ENCODE measurements at places on chromosomes 2 and 18.

DNA sequence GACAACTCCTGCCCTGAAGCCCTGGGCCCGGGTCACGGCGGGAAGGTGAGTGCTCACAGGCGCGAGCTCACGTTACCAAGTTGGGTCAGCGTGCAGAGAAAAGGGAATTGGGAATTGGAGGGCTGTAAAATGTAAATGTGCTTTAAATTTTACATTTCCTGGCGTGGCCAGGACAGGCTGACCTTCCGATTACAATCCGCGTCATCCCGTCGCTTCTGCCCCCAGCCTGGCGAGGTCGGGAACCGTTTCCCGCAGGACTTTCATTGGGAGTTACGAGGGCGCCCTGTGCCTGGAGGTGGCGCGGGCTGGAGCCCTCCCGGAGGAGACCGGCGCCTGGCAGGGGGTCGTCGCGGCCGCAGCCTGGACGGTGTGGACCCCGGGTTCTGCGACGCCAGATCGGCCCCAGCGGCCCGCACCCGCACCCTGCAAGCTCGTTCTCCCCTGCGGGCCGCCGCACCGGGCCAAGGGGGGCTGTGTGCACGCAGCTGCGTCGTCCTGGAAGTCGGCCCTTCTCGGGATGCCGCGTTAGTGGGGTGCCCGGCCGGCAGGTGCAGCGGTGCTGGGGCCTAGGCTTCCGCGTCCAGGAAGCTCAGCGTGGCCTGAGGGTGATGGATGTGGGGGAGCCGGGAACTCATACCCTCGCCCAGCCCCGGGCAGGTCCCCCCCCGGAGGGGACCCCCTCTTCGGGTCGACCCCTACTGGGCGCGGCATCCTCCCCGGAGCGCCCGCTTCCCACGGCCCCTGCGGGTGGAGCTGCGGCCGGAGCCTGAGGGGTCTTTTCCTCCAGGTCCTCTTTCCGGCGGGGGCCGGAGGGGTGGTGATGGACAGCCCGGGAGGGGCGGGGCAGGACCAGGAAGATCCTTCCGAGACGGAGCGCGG lies 63.9 kb downstream of the LRRFIP1 start:
- DNase-seq, result no peak

DNA sequence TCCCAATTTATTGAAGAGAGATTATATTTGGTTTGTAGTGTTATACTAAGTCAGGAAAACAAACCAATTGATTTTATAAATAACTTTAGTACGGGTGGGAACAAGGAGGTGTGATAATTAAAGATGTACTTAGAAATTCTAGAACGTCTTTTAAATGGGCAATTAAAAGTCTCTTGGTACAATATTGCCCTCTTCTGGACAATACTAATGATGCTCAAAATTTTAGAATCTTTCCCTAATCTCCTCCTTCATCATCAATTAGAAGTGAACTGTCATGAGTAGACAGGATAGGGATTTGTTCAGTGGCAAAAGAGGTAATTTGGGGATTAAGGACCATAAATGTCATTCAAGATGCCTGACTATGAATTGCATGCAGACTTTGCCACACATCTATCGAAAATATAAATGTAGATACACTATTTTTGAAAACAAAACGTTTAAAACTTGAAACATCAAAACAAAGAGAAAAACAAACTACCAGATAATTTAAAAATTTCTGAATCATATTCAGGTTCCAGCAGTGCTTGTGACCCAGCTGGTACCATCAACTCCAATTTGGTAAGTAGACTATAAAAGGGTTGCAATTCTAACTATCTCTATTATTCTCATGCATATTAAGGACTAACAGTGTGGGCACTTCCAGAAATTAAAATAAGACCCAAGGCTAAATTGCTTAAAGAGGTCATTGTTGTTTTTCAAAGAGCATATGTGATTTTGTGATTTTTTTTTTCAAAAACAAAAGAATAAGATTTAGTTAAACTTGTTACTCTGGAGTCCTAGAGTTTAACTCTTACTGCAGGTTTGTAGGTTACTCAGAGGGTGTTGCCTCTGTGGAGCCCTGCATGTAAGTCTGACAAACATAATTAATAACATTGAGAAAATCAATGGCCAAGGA lies 123.5 kb downstream of the LAMA3 start:
- DNase-seq, result no peak

GRCh38 chr2:127778447-127778846 lies 32.5 kb downstream of the WDR33 start:
- DNase-seq, result no peak

DNA sequence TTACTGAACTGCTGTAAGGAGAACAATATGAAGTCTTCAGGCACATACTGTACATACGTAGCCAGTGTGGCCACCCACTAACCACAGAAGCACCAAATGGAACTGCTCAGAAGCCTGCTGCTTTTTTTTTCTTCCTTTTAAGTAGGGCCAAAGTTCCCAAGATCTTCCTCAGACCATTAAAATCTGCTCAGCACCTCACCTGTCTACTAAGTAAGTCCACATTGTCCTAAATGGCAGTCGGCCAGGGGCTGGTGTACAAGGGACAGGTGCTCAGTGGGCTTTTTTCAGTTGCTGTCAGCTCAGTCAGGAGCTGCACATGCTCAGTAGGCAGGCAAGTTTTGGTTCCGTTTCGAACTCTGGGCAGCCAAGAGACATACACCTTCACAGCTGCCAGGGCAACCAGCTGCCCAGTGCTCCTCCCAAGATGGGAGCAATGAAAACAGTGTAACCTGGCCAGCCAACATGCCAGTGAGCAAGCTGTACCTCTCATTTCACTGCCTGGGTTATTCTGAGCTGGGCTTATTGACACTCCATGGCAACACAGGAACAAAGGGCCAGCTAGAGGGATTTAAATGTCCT lies 86.1 kb downstream of the ACVR1 start:
- DNase-seq, result no peak

- DNase-seq, result no peak
These were observed 27.8 kb upstream of the COL6A3 start for GRCh38 chr2:237441605-237442274.

DNA sequence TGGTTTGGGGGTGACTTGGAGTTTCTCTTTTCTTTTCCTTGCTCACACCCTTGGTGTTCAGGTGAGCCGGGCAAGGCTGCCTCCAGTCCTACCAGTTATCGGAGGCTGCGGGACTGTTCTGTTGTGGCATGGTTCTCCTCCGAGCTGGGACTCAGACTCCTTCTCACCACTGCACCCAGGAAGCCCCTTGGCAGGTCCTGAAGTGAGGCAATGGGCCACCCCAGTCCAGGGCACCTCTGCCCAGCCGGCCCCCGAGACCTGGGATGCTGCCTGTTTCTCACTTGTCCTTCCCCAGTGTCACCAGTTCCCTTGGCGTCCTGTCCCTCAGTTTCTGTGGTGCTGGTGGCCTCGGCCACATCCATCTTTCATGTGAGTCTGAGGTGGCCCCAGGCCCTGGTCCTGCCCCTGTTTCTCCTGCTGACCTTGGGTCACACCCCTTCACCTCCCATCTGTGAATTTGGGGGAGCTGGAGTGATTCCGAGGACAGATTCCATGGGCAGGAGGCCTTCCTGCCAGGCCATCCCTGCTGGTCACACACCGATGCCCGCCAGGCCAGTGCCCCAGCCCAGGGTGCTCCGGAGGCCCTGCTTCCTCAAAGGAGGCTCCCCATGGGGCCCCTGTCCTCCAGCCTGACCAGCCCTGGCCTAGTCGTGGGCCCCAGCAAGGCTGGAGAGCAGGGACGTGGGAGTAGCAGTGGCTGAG lies 6.6 kb upstream of the KLHL30 start:
- DNase-seq, result no peak

DNA sequence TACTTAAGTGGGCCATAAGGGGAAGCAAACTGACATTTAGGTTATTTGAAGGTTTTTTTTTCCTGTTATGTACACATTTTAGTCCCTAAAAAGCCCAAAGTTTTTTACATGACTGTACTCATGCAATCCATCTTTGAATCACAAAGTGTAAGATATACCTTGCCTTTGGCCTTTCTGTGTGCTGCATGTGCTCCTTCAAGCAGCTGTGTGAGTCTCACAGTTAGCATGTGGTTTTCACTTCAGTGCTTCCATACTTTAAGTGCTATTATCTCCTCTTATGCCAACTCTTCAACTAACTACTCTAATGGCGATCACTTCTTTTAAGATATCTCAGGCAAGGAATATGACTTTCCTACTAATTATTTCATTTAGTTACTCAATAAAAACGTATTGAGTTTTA lies 597.1 kb upstream of the ACVR2A start:
- no peak for DNase-seq

GRCh38 chr2:8219096-8219495 lies 462.8 kb upstream of the ID2 start:
- no peak for DNase-seq

DNA sequence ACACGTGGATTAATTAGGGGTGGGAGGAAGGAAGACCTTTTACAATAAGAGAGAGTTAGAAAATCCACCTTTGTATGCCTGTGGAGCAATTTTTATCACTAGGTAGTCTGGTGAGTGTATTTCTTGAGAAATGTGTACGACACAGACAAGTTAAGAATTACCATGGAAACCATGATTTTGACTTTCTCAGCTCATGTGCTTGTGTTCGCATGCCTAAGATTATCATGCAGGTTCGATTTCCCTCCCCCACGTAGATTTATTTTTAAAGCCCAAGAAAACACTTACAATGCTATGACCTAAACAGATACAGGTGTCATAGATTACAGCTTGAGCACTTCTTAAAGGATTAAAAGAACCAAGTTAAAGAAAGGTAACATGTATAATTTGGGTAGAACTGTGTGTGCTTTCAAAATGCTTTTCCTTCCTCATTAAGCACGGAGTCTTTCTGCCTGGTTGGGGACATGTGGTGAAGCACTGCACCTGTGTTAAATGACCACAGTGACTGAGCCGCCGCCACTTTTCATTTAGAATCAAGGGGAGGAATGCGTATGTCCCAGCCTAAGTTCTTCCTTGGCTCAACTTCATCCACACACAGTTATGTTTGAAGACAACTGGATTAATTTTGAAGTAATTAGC lies 16.6 kb downstream of the SERTAD2 start:
- no peak for DNase-seq

- DNase-seq, result no peak
These were observed 24.3 kb upstream of the IKZF2 start for GRCh38 chr2:213175673-213176247.

DNA sequence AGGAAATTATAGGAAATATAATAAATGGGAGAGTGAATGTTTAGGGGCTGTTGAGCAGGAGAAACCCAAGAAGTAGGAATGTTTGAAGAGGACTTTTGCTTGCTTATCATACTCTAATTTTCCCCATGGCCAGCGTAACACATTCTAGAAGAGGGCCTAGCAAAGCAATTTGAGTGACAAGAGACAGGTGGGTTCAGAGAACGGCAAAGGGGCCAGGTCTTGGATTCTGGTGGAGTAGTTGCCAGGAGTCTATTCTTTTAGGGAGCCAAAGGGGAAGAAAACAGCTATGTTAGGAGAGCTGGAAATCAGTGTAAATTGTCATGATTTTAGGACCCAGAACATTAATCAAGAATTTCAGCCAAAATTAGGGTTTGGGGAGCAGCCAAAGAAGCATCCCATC lies 96.5 kb downstream of the COL5A2 start:
- DNase-seq, result no peak

DNA sequence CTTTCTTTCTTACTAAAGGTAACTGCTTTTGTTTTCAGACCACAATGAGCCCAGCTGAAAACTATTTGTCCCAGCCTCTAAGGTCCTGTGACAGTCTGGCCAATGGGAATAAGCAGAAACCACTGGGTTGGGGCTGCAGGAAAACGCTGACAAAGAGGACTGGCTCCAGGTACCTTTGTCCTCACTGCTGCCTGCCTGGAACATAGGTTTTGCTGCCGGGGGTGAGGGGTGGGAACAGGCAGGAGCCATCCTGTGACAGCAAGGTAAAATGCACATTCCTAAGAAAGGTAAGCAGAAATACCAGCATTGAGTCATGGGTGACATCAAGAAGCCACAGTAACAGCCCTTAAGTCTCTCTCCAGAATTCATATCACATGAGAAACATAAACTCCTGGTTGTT lies 21.6 kb downstream of the PTPN2 start:
- DNase-seq, result no peak

DNA sequence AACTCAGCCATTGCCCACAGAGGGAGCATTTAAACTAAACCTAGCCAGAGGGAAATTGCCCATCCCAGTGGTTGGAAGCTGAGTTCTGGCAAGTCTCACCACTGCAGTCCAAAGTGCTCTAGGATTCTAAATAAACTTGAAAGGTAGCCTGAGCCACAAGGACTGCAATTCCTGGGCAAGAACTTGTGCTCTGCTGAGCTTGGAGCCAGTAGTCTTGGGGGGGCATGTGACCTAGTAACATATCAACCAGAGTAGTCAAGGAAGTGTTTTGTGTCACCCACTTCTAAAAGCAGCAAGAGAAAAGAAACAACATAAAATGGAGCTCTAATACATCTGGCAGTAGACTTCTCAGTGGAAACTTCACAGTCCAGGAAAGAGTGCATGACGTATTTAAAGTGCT lies 167.0 kb downstream of the PTH2R start:
- DNase-seq, result no peak

GRCh38 chr2:105373895-105374401 lies 24.9 kb downstream of the FHL2 start:
- DNase-seq, result no peak

DNA sequence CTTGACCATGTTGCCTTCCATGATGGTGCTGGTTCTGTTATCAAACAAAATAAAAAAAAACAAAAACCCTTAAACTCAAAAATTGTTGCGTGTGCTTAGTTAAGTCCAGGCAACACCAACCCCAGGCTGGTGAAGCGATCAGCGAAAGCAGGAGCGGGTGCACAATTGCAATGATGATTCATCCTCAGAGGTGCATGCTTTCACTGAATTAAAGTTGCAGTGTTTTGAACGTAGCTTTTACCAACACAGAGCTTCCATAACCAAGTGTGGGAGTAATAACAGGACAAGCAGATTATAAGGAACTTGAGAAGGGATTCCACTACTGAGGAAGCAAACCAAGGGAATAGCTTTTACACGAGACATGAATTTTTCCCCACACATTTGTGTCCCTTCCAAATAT lies 39.7 kb upstream of the RAPH1 start:
- no peak for DNase-seq

DNA sequence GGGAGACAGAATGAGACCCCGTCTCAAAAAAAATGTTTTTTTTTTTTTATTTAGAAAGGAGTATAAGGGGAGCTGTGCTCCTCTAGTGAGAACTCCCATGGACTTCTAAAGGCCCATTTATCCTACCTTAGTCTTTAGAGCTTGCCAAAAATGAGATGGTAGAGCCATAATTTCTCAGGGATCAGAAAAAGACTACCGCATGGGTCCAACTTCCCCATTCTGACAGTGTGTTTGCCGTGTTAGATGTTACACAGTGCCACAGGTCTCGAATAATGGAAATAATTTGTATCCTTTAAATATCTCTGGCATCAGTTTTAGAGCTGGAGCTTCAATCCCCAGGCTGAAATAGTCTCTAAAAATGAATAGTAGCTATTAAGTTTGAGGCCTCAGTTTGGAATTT lies 6.0 kb upstream of the SLC39A10 start:
- DNase-seq, result no peak
